ENCODE measurements at places on chromosomes 7 and 10. TPM values are rescaled to one million over a fixed set of nuclear protein-coding genes. Genes with fewer than 3 reads are reported as not detected.

C1QL3 gene
- total RNA-seq: not detected

FEZF1 gene
- total RNA-seq: not detected

GRCh38 chr10:70191161-70191971 lies 21.1 kb upstream of the SAR1A start:
- DNase-seq: no peak

GRCh38 chr10:3672220-3672619 lies 112.8 kb downstream of the KLF6 start:
- no peak for DNase-seq

DNA sequence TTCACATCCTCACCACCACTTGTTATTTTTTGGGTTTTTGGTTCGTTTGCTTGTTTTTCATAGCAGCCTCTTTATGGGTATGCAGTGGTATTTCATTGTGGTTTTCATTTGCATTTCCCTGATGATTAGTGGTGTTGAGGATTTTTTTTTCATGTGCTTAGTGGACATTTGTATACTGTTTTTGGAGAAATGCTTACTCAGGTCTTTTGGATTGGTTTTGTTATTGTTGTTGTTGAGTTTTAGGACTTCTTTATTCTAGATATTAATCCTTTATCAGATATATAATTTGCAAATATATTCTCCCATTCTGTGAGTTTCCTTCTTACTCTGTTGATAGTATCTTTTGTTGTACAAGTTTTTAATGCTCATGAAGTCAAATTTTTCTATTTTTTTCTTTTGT lies 42.8 kb downstream of the GAD2 start:
- DNase-seq: no peak

DNA sequence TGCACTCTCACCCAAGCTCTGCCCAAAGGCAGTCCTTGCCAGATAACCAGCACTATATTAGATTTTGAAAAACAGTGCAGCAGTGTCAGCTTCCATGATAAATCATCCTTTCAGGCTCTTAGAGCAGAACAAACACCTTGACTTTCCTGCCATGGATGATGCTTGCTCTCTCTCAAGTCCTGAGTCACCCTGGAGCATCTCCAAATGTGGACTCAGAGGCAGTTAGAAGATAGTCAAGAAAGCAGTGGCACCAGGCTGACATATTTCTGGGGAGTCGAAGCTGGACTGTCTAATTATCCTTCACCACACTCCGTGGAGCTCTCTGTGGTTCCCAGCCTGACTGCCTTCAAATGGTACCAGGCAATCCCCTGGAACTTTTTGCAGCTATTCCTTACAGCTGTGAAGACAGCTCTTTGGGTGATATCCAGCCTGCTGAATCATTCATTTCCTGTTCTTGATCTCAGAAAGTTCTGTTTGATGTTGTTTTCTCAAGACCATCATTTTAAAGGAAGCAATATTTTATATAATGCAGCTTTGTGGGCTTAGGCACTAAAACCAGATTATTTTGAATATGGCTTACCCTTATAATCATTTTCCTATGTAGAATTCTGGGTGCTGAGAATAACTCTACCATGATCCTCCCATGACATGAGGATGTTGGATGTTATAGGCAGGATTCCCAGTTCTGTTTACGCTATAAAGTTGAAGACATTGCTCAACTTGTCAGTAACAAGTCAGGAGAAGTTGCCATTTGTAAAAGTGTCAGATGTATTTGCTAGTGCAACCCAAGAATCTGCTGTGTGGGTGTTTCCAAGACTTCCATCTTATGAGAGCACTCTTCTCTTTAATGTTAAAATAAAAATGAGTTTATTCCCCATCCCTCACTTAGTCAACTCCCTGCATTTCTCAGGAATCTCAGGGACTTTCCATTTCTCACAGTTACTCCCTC lies 233.8 kb downstream of the C7orf25 start:
- no peak for DNase-seq

GRCh38 chr10:3785851-3786271 lies 852 bp upstream of the KLF6 start:
- DNase-seq: no peak

Measured in B cell (primary cell).